Lower leg skin (tissue), 4 donors: ENCODE measurements at places on chromosomes 13 and 19.

GRCh38 chr13:78610381-78610883, 7.1 kb upstream of the POU4F1 start:
- DNase-seq: no peak

DNA sequence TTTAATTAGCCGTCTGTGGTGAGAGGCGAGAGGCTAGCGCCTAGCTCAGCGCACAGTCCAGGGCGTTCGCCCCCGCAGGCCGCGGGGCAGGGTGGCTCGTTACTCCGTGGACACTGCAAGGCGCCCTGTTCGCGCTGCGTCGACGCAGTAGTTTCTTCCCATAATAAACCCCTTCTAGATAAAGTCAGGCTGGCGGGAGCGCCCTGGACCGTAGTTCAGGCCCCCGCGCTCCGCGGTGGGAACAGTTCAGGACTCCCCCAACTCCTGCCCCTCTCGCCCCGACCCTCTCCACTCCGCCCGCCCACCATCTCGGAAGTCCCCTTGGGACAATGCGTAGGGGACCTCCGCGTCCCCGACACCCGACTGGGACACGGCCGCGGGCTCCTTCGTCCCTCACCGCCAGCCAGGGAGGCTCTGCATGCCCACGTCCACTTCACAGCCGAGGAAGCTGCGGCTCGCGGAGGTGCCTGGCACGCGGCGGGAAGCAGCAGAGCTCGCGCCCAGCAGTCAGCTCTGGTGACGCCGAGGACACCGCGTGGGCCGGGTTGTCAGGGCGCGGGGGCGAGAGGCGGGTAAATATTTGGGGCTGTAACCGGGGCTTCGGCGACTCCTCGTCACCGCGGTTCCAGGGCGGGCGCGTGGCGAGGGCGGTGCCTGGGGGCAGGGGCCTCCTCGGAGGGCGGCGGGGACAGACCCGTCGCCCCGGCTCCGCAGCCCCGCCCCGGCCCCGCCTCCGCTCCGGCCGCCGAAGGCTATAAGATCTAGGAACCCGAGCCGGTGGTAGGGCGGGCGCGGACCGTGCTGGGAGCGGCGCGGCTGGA, at the start of gene RGCC:
Gene RGCC (plus strand): TSS at position 783 of the 821 bp plus-strand sequence. CDS start 158 bp downstream, outside the sequence.
- peak; percentile 96 for DNase-seq

GRCh38 chr19:49749771-49750170, 13.3 kb downstream of the TSKS start:
- DNase-seq: no peak

- DNase-seq: no peak
Measured at GRCh38 chr13:109199280-109199679, 569.9 kb downstream of the MYO16 start.

DNA sequence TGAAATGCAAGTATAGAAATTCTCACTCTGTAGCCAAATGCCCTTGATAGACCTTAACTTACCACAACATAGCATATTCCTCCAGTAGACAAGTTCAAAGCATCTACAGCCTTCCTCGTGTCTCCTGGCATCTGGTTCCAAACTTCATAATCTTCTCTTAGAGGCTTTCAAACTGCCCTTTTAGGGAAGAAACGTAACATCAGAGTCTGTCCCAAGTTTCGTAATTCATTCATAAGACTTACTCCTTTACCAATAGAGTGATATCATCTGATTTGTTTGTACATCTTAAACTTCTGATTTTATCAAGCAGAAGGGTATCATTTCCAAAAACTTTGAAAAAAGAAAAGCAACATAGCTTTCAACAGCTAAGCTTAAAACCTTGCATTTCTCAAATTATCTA, 137.4 kb downstream of the SPRY2 start:
- DNase-seq: no peak

GRCh38 chr13:57353831-57354230, 186.8 kb downstream of the PRR20E start:
- no peak for DNase-seq

DNA sequence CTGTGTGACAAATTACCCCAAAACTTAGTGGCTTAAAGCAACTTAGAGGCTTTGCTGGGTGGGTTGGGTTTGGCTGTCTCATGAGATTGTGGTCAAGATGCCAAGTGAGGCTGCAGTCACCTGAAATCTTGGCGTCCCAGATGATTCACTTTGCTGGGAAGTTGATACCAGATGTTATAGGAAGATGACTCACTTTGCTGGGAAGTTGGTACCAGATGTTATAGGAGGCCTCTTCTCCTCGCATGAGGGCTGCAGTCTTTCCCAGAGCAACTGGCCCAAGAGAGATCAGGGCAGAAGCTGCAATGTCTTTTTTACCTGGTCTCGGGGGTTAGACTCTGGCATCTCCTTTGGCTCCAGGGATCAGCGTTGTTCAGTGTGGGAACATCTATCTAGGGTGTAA, 16.8 kb downstream of the TEX29 start:
- DNase-seq: no peak

DNA sequence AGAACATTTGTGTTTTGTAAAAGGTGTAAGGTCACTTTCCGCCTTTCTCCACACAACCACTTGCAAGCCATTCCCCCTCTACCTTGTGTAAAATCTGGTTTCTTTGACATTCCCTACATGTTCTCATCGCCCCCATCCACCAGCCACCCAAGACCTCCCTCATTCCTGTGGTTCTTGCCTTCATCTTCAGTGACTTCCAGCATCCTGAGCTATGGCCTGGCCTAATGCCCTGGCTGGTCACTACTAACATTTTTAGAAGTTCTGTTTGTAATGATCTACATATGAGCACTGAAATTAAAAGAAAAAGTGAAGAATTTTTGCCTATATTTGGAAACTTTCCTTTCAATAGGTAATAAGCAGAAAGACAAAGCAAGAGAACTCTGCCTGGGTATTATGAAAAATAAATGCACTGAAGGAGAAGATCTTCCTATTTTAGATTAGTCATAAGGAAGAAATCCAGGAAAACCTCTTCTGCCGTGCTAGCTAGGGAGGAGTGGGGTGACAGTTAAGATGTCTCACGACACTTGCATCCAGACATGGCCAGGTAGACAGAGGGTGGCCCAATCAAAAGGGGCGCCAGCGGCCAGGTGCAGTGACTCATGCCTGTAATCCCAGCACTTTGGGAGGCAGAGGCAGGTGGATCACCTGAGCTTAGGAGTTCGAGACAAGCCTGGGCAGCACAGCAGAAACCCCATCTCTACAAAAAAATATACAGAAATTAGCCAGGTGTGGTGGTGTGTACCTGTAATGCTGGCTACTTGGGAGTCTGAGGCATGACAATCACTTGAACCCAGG, 28.1 kb upstream of the MPHOSPH8 start:
- DNase-seq: peak; percentile 57

GRCh38 chr19:18868380-18869022, 27.5 kb downstream of the CERS1 start:
- DNase-seq: no peak

DNA sequence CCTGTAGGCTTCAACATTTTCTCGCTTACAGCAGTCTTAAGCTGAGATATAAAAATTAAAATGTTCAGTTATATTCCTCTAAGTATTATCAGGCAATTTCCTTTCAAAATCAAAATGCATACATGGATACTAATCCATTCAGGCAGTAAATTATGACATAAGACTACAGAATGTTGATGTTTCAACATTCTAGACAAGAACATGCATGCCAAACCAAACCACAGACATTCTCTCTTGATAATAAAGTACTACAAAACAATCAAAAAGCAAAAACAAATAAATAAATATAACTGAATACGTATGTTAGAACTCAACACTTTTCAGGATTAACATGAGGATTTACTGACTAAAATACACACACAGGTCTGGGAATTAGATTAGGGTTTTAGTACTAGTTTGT, 7.7 kb downstream of the DIS3 start:
- no peak for DNase-seq

- peak; percentile 57 for DNase-seq
Measured at GRCh38 chr13:111387945-111388600, 67.6 kb downstream of the TEX29 start.

DNA sequence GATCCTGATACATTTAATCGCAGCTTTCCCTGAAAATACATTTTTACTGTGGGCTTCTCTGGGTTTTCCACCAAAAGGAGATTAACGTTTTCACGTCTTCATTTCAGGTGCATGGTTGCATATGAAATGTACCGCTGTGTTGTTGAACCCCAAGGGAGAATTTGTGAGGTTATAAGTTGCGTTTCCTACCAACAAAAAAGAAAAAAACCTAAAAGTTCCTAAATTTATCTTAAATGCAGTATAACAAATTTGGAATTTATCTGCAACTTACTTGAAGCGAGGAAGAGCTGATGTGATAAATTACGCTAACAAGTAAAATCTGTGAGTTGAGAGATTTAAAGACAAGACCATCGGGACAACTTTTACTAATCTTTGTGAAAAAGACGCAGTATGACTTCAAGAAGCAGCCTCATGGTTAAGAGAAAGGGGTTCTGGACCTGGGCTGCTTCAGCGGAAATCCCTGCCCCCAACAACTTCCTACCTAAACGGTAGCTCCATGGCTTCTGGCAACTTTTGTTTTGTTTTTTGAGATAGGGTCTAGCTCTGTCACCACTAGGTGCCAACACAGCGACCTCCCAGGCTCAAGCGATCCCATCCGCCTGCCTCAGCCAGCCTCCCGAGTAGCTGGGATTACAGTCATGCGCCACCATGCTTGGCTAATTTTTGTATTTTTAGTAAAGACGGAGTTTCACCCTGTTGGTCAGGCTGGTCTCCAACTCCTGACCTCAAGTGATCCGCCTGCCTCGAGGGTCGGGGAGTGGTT, 958 bp upstream of the OBI1 start:
- DNase-seq: no peak

DNA sequence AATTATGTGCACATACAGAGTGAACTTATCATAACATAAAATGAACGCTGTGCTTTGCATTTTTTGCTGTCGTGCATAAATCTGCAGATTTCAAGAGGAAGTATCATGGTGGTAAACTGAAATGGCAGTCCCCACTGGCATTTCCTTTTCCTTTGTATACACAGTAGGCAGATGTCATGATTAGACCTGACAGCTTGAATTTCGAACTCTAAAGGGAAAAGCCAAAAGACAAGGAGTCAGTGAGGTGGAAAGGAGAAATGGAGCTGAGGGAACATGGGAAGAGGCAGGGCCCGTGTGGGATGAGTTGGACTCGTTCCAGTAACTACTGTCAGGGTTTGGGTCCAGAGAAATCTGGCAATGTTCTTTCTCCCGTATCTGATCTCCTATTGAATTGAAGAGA, 454.1 kb upstream of the SGCG start:
- no peak for DNase-seq

DNA sequence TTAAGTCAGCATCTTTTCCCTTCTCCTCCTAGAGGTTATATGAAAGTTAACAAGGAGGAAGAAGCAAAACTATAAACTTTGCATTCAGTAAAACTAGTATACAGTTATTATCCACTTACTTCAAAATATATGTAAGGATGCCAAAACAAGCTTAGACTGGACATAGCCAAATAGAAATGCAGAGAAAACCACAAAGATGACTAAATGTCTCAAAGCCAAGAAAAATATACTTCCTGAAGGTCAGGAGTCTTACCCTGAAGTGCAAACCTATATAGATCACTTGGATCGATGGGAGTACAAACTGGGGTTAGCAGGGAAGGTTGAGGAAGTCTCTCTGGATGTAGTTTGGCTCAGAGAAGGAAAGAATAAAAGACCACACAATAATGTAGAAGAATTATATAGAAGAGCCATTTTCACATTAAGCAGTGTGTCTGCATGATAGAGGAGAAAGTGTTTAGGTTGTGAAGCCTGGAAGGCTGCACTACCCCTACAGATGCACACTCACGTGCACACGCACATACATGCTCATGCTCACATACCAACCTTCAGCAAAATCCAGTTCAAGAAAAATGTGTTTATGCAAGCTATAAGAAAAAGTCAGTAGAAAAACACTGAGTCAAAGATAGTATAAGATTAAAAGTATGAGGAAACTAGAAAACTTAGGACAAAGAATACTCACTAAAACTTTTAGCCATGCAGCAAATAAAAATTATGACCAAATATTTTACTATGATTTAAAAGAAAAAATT, 112.1 kb upstream of the RXFP2 start:
- DNase-seq: no peak

DNA sequence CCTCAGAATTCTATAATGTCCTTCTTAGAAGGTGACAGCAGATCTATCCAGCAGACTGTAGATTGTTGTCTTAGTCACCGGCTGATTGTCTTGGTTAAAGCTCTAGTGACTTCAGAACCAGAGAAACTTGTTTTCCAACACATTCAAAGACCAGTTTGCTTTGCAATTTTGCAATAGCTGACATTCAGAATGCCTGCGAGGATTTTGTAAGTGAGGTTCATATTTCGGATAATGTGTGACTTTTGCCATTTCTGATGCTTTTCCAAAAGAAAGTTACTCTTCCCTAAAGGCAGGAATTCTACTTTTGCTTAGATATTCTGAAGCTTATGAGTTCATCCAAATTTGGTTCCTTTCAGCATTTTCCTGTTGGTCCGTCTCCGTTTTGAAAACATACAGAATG, 13.2 kb downstream of the SPINT2 start:
- no peak for DNase-seq

DNA sequence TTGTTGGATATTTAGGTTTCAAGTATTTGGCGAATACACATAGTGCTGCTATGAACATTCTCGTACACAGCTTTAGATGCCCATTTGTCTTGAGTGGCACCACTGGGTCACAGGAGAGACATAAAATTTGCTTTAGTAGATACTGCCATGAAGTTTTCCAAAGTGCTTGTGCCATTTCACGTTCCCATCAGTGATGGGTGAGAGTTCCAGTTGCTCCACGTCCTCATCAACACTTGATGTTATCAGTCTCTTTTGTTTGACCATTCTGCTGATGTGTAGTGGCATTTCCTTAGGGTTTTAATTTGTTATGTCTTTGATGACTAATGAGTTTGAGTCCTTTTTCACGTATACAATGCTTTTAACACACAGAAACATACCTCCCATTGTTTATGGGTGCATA, 11.0 kb downstream of the ZSWIM9 start:
- no peak for DNase-seq

DNA sequence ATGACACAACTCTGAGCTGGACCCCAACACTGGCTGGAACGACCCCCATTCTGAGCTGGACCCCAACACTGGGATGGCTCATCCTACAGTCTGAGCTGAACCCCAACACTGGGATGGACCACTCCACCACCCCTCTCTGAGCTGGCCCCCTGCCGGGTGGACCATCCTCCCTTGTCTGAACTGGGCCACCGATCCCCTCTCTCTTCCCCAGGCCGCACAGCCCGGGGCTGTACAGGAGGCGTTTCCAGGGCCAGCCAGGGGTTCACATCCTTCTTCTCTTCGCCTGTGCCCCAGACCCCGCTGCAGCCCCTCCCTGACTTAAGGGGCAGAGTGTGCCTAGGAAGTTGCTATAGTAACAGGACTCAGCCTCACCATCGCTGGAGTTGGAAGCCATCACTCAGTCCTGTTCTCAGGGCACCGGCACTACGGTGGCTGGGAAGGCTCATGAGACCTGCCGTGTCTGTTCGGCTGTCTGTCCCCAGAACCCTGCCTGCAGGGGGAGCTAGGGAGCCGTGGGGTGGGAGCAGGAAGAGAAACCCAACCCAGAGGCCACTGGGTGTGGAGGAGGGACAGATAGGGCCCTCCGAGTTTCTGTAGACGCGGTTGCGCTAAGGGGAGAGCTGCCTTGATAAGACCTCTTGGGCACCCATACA, 3.7 kb downstream of the PRKACA start:
- no peak for DNase-seq

DNA sequence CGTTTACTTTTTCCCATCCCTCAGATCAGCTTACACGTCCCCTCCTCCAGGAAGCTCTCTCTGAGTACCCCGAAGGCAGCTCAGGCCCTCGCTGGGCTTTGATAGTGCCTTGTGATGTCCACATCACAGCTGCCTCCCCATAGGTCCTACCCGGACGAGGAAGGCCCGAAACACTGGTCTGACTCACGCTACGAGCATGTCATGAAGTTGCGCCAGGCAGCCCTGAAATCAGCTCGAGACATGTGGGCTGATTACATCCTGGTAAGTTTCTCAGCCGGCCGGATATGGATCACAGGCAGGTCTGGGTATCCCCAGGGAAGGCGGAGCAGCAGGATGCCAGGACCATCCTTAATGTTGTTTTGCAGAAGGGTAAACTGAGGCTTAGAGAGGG, 4.8 kb downstream of the COLGALT1 start:
- DNase-seq: no peak
